ENCODE measurements at places on chromosomes 12 and 14.

DNA sequence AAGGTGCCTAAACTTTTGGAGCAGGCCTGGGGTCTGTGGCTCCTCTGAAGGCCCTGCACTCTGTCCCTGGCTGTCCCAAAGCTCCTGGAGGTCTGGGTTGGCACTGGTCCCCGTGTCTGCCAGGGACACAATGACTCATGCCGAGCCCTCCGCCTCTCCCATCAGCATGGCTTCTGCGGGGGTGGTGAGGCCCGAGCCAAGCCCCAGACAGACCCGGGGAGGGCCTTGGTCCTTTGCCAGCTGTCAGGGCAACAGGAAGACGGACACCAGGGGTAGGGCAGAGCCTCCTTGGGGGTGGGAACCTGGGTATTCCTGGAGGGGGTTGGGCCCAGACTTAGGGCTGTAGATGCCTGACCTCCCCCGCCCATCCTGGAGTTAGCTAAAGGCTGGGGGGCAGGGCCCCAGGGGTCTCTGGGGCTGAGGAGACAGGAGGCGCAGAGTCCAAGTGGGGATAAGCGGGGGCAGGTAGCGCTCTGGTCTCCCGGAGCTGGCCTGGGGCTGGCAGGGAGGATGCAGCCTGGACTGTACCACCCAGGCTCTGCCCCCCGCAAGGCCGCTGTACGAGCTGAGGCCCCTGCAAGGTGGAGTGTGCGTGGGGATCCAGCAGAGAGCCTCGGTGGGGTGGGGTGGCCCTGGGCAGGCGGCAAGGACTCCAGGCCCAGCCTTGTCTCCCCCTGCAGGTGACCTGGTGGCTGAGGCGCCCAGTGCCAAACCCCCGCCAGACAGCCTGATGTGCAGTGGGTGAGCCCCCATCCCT lies 16.4 kb upstream of the PUS1 start:
- peak; percentile 89 for DNase-seq

DNA sequence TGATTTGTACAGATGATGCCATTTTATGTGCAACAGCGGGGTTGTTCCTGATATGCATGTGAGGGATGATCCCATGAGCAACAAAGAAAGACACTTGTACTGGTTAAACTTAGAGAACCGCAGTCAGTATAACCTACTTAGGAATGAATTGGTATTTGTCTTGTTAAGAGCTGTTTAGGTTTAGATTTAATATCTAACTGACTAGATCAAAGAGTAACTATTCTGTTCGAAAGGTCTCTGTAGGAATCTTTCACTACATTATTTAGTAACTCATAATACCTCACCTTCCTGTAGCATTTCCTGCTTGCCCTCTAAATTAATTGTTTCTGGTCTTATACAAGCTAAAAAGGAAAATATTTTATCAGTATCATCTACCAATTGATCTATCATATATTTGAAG lies 350.4 kb downstream of the TRHDE start:
- DNase-seq = no peak

DNA sequence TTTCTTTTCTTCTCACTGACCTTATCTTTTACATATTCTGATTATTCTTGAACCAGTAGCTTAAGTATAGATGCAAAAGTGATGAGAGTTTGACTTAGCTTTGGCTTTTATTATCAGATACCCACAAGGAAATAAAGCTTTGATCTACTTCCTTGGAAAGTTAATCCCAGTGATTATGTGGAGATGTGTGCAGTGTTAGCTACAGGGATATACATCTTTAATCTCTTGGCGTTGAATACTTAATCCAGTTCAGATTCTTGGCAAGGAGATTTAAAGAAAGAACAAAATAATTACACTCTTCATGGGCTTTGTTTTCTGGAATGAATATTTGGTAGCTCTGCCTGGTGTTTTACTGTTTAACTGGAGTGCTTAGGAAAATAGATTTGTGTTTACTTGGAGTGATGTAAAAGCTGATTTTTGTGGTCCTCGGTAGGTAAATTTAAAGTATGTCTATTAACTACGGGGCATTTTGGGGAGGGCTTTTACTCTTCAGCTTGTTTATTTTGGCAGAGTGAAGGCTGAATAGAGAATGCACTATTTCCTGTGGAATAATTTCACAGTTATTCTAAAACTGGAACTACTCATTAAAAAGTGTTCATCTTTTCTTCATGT lies 150.1 kb upstream of the LRIG3 start:
- DNase-seq = peak; percentile 26

GRCh38 chr12:97862072-97862471 lies 399.5 kb downstream of the RMST start:
- no peak for DNase-seq

- DNase-seq = no peak
Observed at GRCh38 chr14:103510724-103511693, 11.6 kb downstream of the CKB start.

- no peak for DNase-seq
Observed at GRCh38 chr12:8018666-8019581, 13.6 kb upstream of the FOXJ2 start.

- DNase-seq = no peak
Observed at GRCh38 chr12:105955976-105956375, 182.8 kb downstream of the NUAK1 start.

DNA sequence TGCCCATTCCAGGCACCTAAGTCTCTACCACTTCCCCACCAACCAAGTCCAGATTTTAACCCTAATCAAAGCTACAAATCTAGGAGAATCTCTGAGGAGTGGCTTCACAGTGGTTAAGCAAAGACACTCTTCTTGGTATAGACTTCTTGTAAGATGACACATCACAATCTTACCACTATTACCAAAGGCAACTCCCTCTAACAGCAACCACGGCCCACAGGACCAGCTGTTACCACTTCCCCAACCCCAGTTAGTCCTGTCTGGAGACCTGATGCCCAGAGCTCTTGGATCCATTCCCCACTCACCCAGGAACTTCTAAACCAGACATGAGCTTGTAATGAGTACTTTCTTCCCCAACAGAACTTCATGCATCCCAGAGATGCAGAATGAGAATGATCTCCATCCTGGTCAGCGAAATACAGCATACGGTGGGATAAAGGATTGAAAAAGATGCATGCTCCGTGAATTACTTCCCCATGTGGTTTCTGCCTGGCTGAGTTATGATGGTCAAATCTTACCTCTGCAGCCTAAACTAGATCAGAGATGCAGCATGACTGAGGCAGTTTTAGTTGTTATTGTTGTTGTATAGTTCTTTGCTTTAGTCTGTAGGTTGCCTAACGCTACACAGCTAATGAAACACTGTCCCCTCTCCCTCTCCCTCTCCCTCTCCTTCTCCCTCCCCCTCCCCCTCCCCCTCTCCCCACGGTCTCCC lies 87.7 kb upstream of the FOXN3 start:
- DNase-seq = peak; percentile 67

All from cardiac fibroblast (primary cell).